NCI-H187 (cell line): ENCODE measurements at places on chromosomes 6 and 20.
A peak's percentile ranks its signal among the peaks of the same experiment; 100 is the strongest.

GRCh38 chr6:10042280-10042679 is 372.6 kb downstream of the TFAP2A start:
- no peak for DNase-seq

DNA sequence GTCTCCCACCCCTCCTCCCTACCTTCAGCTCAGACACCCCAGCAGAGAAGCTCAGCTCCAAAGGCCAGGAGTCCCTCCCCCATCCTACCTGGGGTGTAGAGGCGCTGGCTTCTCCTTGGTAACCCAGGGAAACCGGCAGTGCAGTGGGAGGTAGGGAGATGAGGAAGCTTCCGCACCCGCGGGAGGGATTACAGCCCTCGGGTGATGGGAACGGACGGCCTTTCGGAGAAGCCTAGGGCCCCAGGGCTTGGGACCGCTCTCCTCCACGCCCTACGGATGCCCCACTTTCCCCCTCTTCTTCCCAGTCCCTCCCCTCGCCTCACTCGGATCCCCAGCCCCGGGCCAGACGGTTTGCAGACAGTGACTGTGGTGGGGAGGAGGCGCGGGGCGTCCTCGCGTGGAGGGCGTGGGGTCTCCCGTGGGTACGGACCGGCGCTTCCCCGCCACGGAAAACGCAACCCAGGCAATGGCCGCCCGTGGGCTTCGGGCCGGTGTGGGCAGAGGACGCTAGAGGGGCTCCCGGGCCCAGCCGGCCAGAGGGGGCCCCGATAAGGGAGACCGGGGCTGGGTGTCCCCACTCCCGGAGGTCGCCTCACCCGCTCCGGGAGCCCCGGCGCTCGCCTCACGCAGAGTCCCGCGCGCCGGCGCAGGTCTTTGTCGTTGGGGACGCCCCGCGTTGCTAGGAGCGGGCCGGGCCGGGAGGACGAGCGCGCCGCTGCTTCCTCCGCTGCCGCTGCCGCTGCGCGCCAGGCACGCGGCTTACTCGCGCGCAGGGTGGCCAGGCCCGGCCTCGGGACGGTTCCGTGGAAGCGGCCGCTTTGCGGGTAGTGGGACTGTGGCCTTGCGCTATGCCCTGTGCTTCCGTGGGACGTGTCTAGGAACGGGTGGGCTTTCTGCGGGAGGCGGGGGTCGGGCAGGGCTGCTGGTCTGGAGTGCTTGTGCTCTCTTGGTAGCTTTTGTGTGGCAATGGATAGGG is 15.8 kb downstream of the AARS2 start:
- DNase-seq, result peak; percentile 4

- DNase-seq, result no peak
Observed at GRCh38 chr6:136446579-136447187, 103.5 kb downstream of the MAP7 start.

DNA sequence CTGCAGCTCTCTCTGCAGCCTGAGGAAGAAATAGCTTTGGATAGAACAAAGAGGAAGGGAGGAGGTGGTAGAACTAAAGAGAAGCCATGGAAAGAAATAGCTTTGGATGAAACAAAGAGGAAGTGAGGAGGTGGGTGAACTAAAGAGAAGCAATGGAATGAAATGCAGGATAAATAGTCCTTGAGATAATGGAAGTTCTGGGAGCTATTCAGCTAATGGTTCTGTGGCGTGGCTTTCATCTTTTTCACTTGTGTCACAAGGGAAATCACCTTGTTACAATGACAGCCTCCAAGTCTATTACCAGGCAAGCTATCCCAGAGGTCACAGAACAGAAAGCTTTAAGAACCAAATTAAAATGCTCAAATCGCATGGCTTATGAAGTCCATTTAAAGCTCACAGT is 141.3 kb upstream of the ARG1 start:
- DNase-seq, result no peak

- no peak for DNase-seq
Observed at GRCh38 chr20:18984238-18985200, 170.9 kb downstream of the SCP2D1 start.

- DNase-seq, result no peak
Observed at GRCh38 chr6:144185133-144185836, 35.0 kb downstream of the STX11 start.

- DNase-seq, result no peak
Observed at GRCh38 chr20:44696315-44696714, 18.9 kb upstream of the CCN5 start.
